ENCODE measurements at places on chromosomes 16 and 17. TPM values are rescaled to one million over a fixed set of nuclear protein-coding genes. Genes with fewer than 3 reads are reported as not detected.

CCL4L2 gene
- polyA plus RNA-seq, result not detected

SPN gene
- polyA plus RNA-seq, result 0.82 TPM

TOX3 gene
- 9.8 TPM for polyA plus RNA-seq

HSPB9 gene
- polyA plus RNA-seq, result 0.26 TPM

CACNG3 gene
- polyA plus RNA-seq, result not detected

GRCh38 chr17:77846531-77847085 is 111.9 kb upstream of the TNRC6C start:
- DNase-seq, result no peak

GRCh38 chr17:49577963-49578362 is 2.3 kb downstream of the NXPH3 start:
- DNase-seq, result no peak

- peak; percentile 81 for DNase-seq
These were observed 668 bp downstream of the SPATA2L start for GRCh38 chr16:89700649-89701424.

DNA sequence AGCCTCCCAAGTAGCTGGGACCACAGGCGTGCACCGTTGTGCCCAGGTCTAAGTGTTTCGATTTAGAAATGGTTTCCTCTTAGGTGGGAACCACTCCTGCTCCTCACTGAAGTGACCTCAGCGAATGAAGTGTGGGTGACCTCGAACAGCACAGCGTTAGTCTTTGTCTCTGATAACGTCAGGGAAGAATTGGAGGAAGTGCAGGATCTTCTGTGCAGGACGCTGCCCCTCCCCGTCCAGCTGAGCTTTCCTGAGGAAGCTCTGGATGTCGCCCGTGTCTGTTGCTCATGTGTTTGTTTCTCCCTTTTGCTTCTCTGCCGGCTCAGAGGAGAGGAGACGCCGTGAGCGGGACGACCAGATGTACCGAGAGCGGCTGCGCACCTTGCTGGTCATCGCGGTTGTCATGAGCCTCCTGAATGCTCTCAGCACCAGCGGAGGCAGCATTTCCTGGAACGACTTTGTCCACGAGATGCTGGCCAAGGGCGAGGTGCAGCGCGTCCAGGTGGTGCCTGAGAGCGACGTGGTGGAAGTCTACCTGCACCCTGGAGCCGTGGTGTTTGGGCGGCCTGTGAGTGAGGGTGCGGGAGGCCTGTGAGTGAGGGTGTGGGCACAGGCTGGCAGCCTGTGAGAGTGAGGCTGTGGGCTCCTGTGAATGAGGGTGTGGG is 15.6 kb downstream of the SPG7 start:
- DNase-seq, result no peak

GRCh38 chr16:30767767-30768465 is 5.8 kb downstream of the RNF40 start:
- no peak for DNase-seq

DNA sequence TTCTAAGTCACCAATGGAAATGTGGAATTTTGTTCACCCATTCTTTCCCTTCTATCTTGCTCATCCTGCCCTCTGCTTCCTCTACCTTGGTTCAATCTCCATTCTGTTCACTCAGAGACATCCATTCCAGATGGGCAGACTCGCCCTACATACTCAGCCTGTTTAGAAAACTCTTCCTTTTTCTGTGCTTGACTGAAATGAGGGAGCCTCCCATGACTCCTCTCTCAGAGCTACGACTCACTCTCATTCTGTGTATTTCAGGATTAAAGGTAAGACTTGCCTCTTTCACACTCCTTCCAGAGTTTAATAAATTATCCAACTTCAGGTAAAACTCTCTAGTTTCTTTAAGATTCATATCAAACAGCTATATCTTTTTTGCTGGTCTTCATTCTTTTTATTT is 182.8 kb downstream of the HS3ST3A1 start:
- no peak for DNase-seq

DNA sequence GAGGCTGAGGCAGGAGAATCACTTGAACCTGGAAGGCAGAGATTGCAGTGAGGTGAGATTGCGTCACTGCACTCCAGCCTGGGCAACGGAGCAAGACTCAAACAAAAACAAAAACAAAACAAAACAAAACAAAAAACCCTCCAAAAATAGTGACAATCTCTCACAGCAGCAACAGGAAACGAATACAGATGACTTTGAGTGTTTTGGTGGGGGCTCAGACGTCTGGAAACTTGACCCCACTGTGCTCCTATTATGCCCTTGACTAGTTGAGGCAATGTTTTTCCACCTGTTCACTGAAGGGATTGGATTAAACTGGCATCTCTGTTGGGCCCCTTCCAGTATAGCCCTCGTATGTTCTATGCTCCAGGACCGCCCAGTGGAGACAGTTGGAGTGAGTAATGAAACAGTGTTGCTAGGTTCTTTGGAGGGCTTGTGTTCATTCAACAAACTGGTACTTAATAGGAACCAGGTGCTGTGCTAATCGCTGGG is 167.0 kb downstream of the UTP18 start:
- no peak for DNase-seq

DNA sequence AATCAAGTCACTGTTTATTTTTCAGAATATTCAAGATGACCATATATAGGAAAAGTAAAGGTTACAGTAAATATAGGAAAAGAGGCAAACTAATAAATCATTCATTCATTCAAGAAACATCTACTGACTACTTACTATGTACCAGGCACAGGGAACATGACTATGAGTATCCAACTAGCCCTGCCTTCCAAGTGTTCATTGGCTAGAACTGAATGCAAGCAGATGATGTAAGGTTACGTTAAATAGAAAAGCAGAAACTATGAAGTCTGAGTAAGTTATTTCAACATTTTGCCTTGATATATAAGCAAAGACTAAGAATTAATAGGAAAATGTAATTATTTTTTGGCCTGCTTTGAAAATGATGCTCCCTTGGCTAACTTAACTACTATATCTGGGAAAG is 36.7 kb downstream of the SPAG9 start:
- DNase-seq, result no peak

DNA sequence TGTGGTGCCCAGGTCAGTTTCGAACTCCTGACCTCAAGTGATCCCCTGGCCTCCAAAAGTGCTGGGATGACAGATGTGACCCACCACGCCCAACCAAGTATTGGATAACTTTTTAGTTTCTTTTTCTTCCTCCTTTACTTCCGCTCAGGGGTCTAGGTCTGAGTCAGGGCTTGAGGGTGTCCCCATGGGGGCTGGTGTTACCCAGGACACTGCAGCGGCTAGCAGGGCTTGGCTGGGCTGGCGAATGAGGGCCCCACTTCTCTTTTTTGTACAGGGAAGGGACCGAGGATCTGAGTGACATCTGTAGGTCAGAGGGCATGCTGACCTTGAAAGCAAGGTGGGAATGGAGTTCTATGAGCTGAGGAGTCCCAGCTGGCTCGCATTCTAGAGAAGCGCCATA is 24.9 kb downstream of the RAB11FIP3 start:
- DNase-seq, result no peak

DNA sequence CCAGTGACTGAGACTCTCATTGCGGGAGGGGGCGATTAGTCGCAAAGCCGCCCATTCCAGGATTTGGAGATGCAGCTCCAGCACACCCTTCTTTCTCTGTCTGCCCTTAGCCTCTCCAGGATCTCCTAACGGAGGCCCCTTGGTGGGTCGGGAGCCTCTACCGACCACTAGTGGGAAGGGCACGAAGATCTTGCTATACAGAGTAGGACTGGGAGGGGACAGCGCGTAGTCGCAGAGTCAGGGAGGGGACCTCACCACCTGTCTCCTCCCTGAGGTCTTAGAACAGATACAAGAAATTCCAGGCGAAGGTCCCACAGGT is 588 bp upstream of the SMTNL2 start:
- DNase-seq, result peak; percentile 74

DNA sequence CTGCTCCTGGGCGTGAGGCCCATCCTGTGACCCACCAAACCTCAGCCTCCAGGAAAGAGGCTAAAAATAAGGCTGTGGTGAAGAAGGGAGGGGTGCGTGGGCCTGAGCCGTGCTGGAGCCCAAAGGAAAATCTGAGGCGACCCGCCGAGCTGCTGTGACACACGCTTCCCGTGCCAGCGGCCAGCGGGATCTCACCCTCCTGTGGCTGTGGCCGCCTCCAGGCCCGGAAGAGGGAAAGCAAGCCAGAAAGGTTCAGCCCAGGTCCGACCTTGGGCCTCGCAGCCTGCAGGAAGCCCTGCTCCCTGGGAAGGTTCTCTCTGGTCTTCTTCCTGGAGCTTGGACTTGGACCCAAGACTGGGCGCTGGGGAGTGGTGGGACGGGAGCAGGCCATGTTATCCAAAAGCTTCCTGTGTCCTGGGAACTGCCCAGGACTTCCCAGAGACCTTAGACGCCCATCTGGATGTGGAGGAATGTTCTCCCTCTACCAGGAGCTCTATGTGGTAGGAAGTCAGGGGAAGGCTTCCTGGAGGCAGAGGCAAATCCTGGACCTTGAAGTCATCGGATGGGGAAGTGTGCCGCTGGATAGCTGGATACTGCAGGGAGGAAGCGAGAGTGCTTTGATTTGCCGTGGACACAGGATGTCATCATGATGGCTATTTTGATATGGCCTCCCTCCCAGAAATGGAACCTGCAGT is 11.4 kb downstream of the SPNS2 start:
- DNase-seq, result no peak

GRCh38 chr17:36877771-36878170 is 59.5 kb upstream of the LHX1 start:
- DNase-seq, result peak; percentile 32

DNA sequence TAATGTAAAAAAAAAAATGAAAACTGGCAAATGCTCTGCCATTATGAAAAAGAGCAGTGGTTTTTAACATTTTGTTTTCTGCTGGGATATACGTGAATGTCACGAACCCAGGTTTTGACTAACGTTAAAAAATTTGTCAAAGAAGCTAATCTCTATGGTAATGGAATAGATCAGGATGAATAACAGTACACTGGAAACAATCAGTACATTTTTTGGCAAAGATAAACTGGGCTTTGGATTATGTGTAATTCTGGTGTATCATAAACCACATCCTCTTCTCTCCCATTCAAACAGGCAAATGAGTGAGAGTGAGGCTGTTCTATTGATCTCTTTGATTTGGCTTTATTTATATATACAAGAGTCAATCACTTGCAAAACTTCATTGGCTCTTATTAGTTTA is 207.0 kb upstream of the IRX3 start:
- no peak for DNase-seq

All from GM23338 (cell line).